ENCODE measurements at places on chromosomes 1 and 21. TPM values are rescaled to one million over a fixed set of nuclear protein-coding genes. Genes with fewer than 3 reads are reported as not detected.
A peak's percentile ranks its signal among the peaks of the same experiment; 100 is the strongest.

DNA sequence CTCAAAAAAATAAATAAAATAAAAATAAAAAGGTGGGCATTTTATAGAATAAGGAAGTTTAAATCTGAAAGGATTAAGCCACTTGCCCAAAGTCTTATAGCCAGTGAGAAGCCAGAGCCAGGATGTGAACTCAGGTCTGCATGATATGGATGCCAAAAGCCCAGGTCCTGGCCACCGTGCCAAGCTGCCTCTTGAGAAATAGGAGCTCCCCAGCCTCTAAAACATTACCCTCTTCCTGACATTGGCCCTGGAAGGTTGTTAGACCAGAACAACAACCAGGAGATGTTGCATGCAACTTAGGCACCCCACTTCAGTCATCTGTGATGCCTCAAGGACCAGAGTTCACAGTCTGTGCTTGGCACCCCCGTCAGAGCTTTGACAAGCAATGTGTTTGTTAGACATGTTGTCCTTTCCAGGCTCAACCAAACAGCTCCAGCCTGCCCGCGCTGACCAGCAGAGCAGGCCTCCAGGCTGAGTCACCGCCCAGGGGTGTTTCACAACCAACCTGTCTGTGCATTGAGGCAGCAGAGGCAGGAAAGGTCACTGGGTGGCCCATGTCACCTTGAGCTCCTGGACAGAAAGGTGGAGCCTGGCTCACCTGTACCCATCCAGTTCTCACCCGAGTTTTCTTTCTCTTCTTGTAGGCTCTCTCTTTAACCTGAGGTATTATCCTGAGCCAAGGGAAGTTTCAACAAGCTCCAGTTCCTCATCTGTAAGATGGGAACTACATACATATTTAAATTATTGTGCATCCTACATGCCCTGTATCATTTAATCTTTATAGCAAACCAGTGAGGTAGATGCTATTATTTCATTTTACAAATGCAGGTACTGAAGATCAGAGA, 14.9 kb upstream of the MED18 start:
- no peaks in the 10 kb centered on the region for H3K36me3 ChIP-seq
- H3K4me3 ChIP-seq = no peak overlapping the region
- H3K27me3 ChIP-seq = no peaks in the 10 kb centered on the region
- no peaks in the 10 kb centered on the region for H3K4me1 ChIP-seq
- DNase-seq = peak; percentile 71

The KRTAP21-2 gene
- total RNA-seq = not detected

The MLLT11 gene
- total RNA-seq = 3.7 TPM

The GSTM5 gene
- 2.4 TPM for total RNA-seq

GRCh38 chr1:78427506-78427905, 63.3 kb upstream of the PTGFR start:
- peaks cover 8% of the 10 kb centered on the region for H3K4me1 ChIP-seq
- H3K4me3 ChIP-seq = no peak overlapping the region
- no peak for DNase-seq

DNA sequence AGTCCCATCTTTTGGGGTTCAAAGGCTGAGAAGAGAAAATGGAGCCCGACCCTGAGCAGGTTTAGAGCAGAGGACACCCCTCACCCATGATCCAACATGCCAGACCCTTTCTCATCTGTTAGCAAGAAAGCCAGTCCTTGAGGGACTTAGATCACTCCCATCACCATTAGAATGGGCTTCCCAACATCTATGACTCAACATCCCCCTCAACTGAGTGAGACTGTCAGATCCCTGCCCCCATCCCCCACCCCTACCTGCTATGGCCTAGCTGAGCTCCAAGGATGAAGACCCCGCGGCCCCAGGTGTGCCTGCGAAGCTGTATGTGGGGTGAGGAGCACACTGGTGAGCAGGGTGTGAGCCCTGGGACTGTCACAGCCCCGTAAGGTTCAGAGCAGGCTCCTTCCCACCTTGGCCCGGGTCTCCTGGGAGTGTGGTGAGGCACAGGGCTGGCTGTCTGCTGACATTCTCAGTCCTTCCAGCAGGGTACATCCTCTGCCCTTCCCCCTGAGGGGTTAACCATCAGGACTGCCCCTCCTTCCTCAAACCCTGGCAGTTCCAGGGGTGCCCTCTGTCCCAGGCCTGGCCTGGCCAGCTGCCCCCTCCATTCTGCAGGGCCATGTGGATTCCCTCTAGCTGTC, 21.4 kb upstream of the BLACAT1 start:
- no peaks in the 10 kb centered on the region for H3K4me1 ChIP-seq
- H3K27me3 ChIP-seq = peaks cover 66% of the 10 kb centered on the region
- DNase-seq = no peak
- no peak overlapping the region for H3K27ac ChIP-seq
- H3K4me3 ChIP-seq = no peak overlapping the region
- no peaks in the 10 kb centered on the region for H3K36me3 ChIP-seq

The F5 gene
- not detected for total RNA-seq

GRCh38 chr21:43665879-43666278, 6.5 kb downstream of the RRP1B start:
- no peak for DNase-seq
- no peaks in the 10 kb centered on the region for H3K36me3 ChIP-seq
- no peak overlapping the region for H3K27ac ChIP-seq
- no peaks in the 10 kb centered on the region for H3K27me3 ChIP-seq

GRCh38 chr1:111192074-111192473, 8.4 kb downstream of the DENND2D start:
- no peaks in the 10 kb centered on the region for H3K27me3 ChIP-seq
- peaks cover 6% of the 10 kb centered on the region for H3K36me3 ChIP-seq
- H3K4me3 ChIP-seq = no peak overlapping the region
- H3K4me1 ChIP-seq = peaks cover 50% of the 10 kb centered on the region
- no peak for DNase-seq
- H3K27ac ChIP-seq = peak overlapping the region; percentile 83

The CNR2 gene
- not detected for total RNA-seq

All from GM23248 (cell line).